Activated CD4-positive, CD25-positive, alpha-beta regulatory T cell treated with anti-CD3 and anti-CD28 coated beads, Interleukin-2, amount 50 U/mL, for 16 hours (primary cell): ENCODE measurements at places on chromosomes 11 and 22.

DNA sequence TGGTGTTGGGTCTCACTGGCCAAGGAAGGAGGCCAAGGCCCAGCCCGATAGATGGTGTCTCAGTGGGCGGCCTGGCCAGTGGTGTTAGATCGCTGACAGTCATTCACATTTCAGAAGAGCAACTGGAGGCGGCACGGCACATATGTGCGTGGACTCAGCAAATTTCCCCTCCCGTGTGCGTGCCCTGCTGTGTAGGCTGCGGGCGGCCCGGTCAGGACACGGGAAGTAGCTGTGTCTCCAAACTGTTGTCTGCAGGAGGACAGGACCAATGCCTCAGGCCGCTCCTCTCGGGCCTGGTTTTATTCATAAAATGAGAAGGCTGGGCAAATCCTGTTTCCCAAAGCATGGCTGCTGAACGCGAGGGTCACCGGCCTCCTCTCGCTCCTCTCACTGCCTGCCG, 711.7 kb downstream of the BRD1 start:
- DNase-seq, result no peak

DNA sequence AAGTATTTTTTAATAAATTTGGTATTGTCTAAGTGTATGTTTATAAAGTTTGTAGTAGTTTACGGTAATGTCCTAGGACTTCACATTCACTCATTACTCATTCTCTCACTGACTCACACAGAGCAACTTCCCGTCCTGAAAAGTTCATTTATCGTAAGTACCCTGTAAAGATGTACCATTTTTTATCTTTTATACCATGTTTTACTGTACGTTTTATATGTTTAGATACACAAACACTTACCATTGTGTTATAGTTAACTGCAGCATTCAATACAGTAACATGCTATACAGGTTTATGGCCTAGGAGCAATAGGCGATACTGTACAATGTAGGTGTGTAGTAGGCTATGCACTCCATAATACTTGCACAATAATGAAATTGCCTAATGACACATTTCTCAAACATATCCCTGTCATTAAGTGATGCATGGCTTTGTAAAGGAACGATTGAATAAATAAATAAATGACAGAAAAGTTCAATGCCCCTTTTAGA, 12.5 kb upstream of the CARD18 start:
- DNase-seq, result no peak

- no peak for DNase-seq
Observed at GRCh38 chr11:2168286-2169004, 3.2 kb downstream of the TH start.

DNA sequence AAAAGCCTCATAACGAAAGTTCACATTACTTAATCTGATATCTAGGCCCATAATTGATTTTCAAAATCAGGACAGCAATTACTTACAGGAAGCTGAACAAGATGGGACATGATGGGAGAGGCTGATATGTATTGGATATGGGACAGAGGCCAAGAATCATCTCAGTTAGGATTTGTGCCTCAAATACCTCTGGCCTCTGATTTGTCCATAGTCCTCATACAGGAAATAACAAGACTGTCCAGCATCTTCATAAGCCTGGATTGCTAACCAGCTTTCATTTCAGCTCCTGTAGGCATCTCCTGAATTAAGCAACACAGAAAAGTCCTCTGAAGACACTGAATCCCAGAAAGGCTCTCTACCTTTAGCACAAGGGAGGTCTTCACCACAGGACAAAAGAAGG, 4.3 kb upstream of the MRGPRX4 start:
- DNase-seq, result no peak

DNA sequence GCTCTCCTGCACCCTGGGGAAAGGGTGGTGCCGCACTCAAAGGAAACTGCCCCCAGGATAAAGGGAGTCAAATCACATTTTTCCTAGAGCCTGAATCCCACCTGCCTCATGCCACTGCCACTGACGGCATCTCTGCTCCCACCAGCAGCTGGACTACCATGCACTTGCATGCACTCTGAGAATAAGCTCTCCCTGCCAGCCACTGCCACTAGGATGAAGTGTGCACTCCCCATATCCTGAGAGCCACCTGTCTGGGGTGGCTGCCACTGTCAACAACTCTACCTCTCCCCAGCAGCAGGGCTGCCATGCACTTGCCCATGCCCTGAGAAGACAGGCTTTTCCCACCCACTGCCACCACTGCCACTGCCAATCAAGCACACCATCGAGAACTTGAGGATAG, 31.6 kb downstream of the MRGPRX4 start:
- no peak for DNase-seq

DNA sequence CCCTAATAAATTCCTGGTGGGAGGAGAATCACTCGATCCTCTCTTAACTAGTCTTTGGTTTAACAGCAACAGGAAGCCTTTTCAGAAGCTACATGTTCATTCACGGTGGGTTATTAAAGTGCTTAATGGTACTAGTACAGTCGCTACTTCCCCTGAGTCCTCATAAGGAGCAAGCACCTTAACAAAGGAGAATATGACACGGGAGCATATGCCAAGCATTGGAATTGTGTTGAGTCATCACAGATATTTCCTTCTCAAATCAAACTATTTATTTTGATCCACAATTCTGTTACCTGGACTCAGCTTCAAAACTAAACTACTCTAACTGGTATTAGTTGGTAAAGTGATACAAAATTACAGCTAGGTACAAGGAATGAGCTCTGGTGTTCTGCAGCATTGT, 177.5 kb upstream of the CTSC start:
- DNase-seq, result no peak

DNA sequence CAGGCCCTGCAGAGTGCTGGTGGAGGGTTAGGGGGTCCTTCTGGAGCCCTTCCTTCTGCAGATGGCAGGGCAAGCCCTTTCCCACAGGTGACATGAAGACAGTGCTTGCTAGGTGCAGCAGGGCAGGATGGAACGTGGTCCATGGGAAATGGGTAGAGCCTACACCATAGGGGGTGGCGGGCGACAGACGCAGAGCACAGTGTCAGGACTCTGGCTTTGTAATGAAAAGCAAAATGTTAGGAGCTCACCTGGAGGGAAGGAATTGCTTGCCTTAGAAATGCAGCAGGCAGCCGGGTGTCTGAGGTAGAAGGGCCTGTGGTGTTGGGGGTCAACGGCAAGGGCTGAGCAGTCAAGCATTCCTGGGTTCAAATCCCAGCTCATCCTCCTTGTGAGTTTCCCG, 54.9 kb downstream of the ARHGAP8 start:
- no peak for DNase-seq

DNA sequence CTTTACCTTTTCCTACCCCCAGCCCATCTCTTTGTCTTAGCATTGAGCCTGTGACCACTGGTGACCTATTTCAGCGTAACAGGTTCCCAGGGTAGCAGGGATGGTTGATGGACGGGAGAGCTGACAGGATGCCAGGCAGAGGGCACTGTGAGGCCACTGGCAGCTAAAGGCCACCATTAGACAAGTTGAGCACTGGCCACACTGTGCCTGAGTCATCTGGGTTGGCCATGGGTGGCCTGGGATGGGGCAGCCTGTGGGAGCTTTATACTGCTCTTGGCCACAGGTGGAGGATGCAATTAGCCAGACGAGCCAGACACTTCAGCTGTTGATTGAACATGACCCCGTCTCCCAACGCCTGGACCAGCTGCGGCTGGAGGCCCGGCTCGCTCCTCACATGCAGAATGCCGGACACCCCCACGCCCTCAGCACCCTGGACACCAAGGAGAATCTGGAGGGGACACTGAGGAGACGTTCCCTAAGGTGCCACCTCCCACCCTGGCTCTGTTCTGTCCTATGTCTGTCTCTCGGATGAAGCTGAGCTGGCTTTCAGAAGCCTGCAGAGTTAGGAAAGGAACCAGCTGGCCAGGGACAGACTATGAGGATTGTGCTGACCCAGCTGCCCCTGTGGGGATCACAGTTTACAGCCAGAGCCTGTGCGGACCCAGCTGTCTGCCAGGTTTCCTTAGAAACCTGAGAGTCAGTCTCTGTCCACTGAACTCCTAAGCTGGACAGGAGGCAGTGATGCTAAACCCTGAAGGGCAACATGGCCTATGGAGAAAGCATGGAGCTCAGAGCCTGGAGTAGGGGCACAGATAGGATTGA, 29.8 kb downstream of the PIK3IP1 start:
- DNase-seq, result no peak

DNA sequence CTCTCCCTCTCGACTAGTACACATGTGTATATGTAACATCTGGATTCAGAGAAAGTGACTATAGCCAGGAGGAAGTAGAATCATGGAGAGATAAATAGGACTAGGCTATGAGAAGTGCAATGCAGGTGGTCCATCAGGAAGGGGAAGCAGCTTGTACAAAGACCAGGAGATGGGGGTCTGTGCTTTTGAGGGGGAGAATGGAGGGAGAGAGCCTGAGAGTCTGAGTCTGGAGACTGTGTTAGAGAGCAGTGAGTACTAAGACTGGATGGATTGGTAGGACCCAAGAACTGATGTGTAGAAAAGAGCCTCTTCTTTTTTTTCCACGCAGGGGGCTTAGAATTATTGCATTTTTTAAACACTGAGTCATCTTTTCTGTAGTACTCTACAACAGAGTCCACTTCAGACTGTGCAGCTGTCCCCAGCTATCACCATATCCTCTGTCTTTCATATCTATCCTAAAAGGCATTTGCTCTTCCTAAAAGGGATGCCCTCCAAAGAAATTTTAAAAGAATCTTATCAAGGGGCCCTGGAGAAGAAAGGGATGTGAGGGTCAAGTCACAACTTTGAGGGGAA, 80.4 kb downstream of the BDNF start:
- DNase-seq, result no peak

- DNase-seq, result no peak
Observed at GRCh38 chr11:64020976-64021756, 14.6 kb upstream of the FLRT1 start.

DNA sequence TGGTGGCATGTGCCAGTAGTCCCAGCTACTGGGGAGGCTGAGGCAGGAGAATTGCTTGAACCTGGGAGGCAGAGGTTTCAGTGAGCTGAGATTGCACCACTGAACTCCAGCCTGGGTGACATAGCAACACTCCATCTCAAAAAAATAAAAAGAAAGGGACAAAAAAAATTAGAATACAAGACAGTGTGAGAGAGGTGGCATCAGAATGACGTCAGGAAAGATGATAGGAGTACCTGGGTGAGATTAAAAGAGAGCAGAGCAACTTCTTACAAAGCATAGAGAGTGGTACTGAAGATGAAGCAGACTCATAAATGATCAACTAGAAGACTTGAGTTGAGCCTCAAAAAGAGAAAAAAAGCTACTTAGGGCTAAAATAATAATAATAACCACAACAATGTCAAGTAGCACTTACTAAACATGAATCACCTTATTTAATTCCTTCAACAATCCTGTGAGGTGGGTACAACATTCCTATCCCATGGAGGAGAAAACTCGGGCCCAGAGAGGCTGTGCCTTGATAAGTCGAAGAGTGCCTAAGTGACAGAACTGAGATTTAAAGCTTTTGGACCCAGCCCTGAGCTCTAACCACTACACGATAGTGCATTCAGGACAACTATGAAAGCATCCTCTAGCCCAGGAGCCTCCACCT, 5.2 kb upstream of the SLN start:
- DNase-seq, result no peak

DNA sequence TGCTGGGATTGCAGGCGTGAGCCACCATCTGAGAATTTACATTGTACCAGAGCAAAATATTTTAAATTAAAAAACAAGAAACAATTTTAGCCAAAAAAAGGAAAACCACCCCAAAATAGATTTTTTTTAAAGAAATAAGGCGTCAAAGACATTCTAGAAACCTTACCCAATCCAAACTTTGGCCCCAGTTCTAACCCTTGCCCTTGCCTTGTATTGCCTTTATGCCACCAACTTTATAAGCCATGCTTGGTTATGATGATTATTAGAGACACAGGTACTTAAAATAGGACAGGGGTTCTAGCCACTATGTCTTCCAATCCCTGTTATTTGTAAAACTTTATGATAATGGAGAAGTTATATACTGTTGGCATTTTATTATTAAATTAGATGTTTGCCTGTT, 11.8 kb downstream of the C11orf54 start:
- no peak for DNase-seq

GRCh38 chr11:2747248-2748027, 47.6 kb upstream of the KCNQ1OT1 start:
- no peak for DNase-seq

- no peak for DNase-seq
Observed at GRCh38 chr11:57307666-57308270, 17.0 kb downstream of the TNKS1BP1 start.

GRCh38 chr11:28834877-28835276, 726.7 kb downstream of the METTL15 start:
- no peak for DNase-seq

- no peak for DNase-seq
Observed at GRCh38 chr22:26197425-26197824, 28.2 kb downstream of the SEZ6L start.

DNA sequence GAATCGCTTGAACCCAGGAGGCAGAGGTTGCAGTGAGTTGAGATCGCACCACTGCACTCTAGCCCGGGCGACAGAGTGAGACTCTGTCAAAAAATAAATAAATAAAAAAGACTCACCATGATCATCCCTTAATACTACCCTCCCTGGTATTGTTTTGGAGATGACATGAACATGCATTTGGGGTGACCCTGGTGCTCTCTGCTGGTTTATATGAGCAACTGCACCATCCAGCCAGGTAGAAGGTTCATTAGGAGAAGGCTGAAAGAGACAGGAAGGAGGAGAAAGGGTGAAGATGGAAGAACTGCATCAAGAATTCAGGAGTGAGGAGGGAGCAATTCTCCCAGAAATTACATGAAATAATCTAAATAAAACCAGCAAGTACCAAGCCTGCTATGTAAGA, 37.8 kb downstream of the SLC5A1 start:
- DNase-seq, result no peak

GRCh38 chr22:50084614-50085021, 608 bp downstream of the MLC1 start:
- DNase-seq, result no peak

GRCh38 chr11:47408598-47409439, 429 bp downstream of the SLC39A13 start:
- DNase-seq, result no peak

DNA sequence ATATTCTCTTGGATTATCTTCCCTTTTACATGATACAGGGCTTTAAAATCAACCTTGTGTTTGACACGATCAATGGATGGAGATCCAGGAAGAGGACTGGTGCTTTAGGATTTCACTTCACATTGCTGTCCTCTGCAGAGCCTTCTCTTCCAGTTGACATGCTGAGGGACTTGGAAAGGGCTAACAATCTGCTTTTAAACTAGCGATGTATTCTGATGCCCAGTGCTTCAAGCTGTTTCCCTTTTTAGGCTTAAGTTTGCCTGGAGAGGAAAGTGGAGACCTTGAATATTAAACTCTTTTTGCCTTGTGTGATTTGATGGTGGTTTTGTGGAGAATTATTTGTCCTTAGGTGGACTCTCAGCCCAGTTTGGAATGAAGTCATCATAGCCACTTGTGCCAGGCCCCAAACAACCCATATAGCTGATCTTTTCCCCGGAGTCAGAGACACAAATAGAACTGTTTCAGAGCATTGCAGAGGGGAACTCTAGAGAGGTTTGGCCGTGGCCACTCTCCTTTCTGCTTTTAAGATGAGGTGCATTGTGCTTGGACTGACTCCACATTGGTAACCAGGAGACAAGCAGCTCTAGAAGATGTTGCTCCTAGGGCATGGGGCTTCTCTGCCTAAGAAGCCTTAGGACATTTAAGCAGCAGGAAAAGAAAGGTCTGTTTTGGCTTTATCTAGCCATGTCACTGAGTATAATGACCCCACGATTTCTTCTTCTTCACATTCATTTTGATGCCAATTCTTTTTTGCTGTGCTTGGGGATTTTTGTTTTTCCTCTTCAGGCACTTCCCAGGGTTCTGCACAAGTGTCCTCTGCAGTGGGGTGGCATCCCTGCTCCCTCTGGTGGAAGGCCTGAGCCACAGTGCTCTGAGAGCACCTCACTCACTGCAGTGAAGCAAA, 152.8 kb downstream of the NCAM1 start:
- DNase-seq, result no peak
